Activated CD4-positive, alpha-beta T cell treated with anti-CD3 and anti-CD28 coated beads, Interleukin-2, amount 10 ng/mL, durations not matched to agents 7 days and 5 days (primary cell): ENCODE measurements at places on chromosomes 5 and 9. TPM values are rescaled to one million over a fixed set of nuclear protein-coding genes. Genes with fewer than 3 reads are reported as not detected.

GRCh38 chr5:157732130-157732514 lies 902 bp downstream of the THG1L start:
- DNase-seq: no peak
- H3K27me3 ChIP-seq: no peaks in the 10 kb centered on the region
- H3K27ac ChIP-seq: peak overlapping the region; percentile 89
- H3K36me3 ChIP-seq: peaks cover 12% of the 10 kb centered on the region

GRCh38 chr5:18653216-18653752 lies 1019.0 kb downstream of the TAF11L14 start:
- no peaks in the 10 kb centered on the region for H3K4me1 ChIP-seq
- H3K36me3 ChIP-seq: no peaks in the 10 kb centered on the region
- no peak overlapping the region for H3K27ac ChIP-seq
- no peak for DNase-seq
- H3K4me3 ChIP-seq: no peak overlapping the region
- no peaks in the 10 kb centered on the region for H3K27me3 ChIP-seq

- no peak for DNase-seq
- H3K4me3 ChIP-seq: no peak overlapping the region
- H3K27me3 ChIP-seq: peaks cover 15% of the 10 kb centered on the region
Measured at GRCh38 chr5:127577458-127577857, 60.0 kb downstream of the PRRC1 start.

DNA sequence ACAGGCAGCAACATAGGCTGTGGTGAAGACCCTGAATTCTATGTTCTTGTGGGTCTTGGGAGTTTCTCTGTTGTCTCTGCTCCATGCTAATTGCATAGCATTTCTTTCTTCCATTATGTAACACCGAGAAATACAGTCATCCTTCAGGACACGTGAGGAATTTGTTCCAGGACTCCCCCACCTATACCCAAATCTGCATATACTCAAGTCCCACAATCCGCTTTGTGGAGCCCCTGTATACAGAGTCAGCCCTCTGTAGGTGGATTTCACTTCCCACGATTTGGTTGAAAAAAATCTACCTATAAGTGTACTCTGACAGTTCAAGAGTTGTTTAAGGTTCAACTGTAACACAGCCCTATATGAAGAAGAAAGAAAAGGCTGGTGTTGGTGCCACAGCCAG lies 22.1 kb downstream of the ANKRD33B start:
- H3K27ac ChIP-seq: no peak overlapping the region
- H3K36me3 ChIP-seq: peaks cover 10% of the 10 kb centered on the region
- H3K27me3 ChIP-seq: peaks cover 18% of the 10 kb centered on the region
- DNase-seq: no peak

- H3K27ac ChIP-seq: no peak overlapping the region
- H3K36me3 ChIP-seq: peaks cover 17% of the 10 kb centered on the region
- peaks cover 25% of the 10 kb centered on the region for H3K4me1 ChIP-seq
- no peaks in the 10 kb centered on the region for H3K27me3 ChIP-seq
Measured at GRCh38 chr5:76479973-76480667, 77.0 kb downstream of the IQGAP2 start.

GRCh38 chr9:14170392-14170931 lies 143.5 kb downstream of the NFIB start:
- H3K4me3 ChIP-seq: no peak overlapping the region
- no peaks in the 10 kb centered on the region for H3K36me3 ChIP-seq
- H3K4me1 ChIP-seq: no peaks in the 10 kb centered on the region
- no peak for DNase-seq
- H3K27ac ChIP-seq: no peak overlapping the region
- H3K27me3 ChIP-seq: no peaks in the 10 kb centered on the region

ENTREP1 gene
- total RNA-seq: not detected

CDKN2B gene
- total RNA-seq: 0.87 TPM

ARHGEF28 gene
- total RNA-seq: not detected

TMC1 gene
- total RNA-seq: not detected
